Activated T-cell treated with anti-CD3 and anti-CD28 coated beads for 48 hours (primary cell): ENCODE measurements at places on chromosomes 4 and X.

DNA sequence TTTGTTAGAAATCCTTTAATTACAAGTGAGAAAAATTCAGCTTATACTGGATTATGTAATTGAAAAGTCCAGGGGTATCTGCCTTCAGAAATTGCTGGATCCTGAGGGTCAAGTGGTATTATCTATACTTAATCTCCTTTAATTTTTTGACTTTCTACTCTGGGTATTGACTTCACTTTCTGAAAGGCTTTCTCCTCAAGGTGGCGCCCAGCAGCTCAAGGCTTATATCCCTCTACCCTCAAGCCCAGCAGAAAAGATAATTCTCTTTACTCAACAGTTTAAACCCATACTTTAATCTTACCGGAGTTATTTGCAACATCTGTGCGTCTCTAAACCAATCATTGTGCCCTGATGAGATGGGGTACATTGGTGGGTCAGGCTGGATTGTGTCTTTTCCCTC lies 129.5 kb downstream of the LARP7 start:
- DNase-seq, result no peak

- no peak for DNase-seq
Observed at GRCh38 chr4:189202869-189203271, 737.8 kb upstream of the FRG1 start.

GRCh38 chr4:113790478-113790877 lies 28.9 kb upstream of the CAMK2D start:
- no peak for DNase-seq

GRCh38 chrX:18707426-18708049 lies at the start of gene PPEF1:
TSS of gene PPEF1 (plus strand) at chrX:18707645. CDS start at chrX:18707781, 136 bp downstream.
- no peak for DNase-seq
